K562 (cell line): ENCODE measurements at places on chromosomes 7 and 10. TPM values are rescaled to one million over a fixed set of nuclear protein-coding genes. Genes with fewer than 3 reads are reported as not detected.

- no peak for DNase-seq
These were observed 230.6 kb downstream of the MLLT10 start for GRCh38 chr10:21764466-21765189.

DNA sequence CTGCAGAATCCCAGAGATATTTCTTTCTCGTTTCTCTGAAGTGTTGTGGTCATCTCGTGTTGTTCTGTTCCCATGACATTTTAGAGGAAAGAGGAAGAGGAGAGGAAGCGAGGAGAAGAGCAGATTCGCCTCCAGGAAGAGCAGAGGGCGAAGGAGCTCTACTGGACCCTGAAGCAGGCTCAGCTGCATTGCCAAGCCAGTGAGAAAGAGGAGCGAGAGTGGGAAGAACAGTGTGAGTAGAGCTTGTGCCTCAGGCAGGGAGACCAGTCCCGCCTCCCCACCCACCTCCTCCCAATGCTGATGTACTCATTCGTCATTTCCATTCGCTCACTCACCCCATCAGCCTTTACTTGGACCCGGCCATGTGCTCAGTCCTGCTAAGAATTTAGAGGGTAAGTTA, 50.8 kb downstream of the SH2D4B start:
- no peak for DNase-seq

SUN3 gene
- polyA plus RNA-seq, result 0.24 TPM in 1 of 2 replicates, not detected in the other

GRCh38 chr10:130719448-130719752, 583.2 kb downstream of the GLRX3 start:
- DNase-seq, result no peak

PNLIPRP3 gene
- not detected in 2 replicates for polyA plus RNA-seq

DNA sequence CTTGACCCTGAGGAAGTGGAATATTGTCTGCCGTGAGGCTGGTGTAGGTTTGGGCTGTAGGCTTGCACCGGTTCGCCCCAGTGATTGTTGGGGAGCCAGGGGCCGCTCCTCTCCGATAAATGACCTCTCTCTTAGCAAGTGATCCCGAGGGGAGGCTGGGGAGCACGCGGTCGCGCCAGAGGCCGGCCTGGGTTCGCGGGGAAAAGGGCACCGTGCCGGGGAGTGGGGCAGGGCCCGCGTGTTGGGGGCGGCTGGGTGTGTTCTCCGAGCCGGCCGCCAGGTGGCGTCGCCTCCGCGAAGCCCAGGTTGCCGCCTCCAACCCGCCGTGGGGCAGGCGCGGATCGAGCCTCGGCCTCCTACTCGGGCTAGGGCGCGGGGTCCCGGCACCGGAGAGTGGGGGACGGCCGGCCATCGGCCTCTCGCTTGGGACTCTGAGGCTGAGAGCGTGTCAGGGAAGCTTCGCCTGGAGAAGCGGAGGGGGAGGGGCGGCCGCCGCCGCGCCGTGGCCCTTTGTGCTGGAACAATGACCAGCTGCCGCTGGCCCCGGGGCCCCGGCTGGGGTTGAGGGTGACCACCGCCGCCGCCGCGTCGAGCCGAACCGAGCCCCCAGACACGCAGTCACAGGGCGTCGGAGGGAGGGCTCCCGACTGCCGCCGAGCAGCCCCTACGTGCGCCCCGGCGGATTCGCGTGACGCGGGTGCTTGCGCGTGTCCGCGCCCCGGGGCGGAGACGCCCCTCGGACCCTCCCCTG, 442 bp upstream of the LZTS2 start:
- peak; percentile 82 for DNase-seq

DNA sequence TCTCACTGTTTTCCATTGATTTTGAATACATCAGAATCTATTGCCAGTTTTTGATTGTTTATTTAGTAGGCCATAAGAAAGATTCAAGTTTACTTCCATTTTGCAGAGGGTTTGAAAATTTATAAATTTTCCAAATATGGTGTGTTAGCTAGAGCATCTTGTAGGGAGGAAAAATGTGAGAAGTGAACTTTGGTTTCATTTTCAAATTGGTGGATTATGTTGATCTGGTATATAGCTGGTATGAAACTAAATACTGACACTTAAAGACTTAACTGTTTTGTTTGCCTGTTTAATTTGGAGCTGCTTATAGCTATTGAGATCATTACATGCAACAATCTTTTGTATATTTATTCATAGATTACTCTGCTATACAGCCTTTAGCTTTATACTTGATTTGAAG, 108.1 kb downstream of the ADAM22 start:
- DNase-seq, result no peak

DNA sequence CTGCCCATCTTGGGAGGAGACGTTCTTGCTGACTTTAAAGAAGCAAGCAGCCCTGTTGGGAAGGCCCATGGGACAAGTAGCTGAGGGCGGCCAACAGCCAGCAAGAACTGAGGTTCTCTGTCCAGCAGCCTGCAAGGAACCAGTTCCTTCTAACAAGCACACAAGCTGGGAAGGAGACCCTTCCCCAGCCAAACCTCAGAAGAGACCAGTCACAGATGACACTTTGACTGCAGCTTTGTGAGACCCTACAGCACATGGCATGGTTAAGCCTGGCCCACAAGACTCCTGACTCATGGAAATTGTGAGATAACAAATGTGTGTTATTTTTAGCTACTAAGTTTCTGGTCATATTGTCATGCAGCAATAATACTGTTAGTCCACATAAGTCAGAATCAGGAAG, 99.9 kb downstream of the PRLHR start:
- peak; percentile 28 for DNase-seq

GRCh38 chr10:75598998-75599397, 167.6 kb downstream of the LRMDA start:
- DNase-seq, result no peak

DNA sequence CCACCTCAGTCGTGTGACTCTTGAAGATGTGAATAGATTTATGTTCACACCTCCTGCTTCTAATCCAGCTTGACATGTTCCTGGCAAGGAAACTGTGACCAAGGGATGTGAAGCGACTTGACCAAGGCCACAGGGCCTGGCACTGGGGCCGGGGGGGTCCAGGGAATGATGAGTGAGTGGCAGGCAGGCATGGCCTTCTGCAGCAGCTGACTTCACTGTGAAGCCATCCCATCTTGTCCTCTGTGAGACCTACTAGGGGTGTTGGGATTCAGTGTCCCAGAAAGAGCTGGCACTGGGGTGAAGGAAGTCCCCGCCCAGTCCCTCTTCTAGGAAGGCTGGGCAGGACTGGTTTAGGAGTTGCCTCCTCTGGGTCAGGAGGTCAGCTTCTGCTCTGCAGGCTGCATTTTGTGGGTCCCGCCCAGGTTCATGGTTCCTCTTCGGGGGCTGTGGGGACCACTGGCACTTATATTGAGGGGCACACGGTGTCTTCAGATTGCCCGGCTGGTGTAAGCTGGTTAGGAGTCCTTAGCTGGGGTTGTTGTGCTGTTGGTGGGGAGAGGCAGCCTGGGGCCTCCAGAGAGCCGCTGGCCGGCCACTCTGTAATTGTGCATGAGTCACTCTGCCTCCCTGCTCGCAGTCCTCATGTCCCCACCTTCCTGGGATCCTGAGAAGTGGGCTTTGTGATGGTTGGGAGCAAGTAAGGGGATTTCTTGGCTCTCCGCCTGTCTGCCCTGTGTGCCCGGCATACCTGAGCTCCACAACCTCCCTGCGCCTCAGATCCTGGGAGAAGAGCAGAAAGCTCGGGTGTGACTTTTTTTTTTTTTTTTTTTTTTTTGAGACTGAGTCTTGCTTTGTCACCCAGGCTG, 11.0 kb downstream of the ZMIZ1 start:
- DNase-seq, result no peak
